LoVo (cell line): ENCODE measurements at places on chromosomes 3 and 15.

- no peak for DNase-seq
Measured at GRCh38 chr3:175392653-175393052, 533.5 kb downstream of the NAALADL2 start.

DNA sequence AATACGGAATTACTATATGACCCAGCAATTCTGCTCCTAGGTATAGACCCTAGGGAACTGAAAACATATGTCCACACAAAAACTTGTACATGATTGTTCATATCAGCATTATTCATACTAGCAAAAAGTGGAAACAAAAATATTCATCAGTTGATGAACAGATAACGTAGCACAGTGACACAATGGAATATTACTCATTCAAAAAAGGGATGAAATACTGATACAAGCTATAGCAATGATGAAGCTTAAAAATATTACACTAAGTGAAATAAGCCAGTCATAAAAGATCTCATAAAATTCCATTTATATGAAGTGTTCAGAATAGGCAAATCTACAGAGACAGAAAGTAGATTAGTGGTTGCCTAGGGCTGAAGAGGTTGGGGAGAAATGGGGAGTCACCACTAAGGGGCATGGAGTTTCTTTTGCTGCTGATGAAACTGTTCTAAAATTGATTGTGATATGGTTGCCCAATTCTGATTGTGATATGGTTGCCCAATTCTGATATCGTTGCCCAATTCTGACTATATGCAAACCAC is 10.5 kb downstream of the C15orf61 start:
- peak; percentile 18 for DNase-seq

DNA sequence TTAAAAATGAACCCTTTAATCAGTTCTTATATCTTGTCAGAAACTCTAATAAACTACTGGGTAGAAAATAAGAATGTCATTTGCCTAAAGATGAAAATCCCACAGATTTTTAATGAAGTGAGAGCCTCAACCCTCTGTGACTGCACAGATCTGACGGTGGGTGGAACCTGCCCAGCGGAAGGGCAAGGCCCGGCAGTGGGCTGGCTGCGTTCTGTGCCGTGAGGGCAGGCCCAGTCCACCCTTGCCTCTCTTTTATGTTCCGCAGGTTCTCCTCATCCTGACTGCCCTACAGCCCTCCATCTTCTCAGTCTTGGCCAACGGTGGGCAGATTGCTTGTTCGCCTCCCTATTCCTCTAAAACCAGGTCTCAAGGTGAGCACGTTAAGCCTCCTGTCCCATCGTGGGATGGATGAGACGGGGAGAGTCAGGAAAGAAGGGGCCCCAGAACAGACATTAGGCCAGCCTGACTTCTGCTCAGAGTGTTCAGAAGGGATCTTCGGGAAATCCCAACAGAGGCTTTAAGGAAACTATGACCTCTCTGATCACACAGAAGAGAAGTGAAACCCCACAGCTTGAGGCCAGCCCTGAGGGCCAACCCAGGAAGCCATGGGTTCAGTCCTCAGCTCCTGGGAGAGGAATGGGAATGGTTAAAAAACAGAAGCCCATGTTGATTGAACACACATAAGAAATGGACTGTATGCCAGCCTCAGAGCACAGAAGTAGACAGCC is 16.0 kb downstream of the SLC51A start:
- no peak for DNase-seq

GRCh38 chr3:31124373-31124772 is 229.9 kb upstream of the GADL1 start:
- no peak for DNase-seq

- DNase-seq: peak; percentile 60
Measured at GRCh38 chr3:188037195-188037718, 116.7 kb upstream of the LPP start.
